ENCODE measurements at places on chromosomes 16 and 17.

DNA sequence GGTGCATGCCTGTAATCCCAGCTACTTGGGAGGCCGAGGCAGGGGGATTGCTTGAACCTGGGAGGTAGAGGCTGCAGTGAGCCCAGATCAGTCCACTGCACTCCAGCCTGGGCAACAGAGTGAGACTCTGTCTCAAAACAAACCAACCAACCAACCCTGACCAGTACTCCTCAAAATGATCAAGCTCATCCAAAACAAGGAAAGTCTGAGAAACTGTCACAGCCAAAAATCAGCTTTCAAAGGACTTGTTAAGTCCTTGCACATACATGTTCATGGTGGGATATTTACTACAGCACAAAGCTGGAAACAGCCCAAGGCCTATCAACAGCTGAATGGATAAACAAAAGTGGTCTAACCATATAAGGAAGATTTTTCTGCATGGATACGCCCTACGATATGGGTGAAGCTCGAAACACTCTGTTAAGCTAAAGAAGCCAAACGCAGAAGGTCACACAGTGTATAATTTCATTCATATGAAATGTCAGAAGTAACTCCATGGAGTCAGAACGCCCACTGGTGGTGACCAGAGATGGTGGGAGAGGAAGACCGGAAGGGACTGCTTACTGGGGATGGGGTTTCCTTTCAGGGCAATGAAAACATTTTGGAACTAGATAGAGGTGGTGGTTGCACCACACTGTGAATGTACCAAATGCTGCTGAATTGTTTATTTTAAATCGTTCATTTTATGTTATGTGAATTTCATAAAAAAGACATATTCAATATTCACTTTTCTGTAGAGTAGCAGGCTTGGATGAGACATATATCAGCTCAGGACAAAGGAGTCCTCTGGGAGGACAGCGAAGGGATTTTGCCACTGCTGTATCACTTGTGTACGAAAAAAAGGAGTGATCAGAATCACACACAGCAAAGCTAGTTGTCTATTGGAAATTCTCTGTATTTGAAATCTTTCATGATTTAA is 17.7 kb downstream of the CCL17 start:
- DNase-seq: no peak

GRCh38 chr17:28755486-28755885 is 11.7 kb downstream of the TRAF4 start:
- no peak for DNase-seq

DNA sequence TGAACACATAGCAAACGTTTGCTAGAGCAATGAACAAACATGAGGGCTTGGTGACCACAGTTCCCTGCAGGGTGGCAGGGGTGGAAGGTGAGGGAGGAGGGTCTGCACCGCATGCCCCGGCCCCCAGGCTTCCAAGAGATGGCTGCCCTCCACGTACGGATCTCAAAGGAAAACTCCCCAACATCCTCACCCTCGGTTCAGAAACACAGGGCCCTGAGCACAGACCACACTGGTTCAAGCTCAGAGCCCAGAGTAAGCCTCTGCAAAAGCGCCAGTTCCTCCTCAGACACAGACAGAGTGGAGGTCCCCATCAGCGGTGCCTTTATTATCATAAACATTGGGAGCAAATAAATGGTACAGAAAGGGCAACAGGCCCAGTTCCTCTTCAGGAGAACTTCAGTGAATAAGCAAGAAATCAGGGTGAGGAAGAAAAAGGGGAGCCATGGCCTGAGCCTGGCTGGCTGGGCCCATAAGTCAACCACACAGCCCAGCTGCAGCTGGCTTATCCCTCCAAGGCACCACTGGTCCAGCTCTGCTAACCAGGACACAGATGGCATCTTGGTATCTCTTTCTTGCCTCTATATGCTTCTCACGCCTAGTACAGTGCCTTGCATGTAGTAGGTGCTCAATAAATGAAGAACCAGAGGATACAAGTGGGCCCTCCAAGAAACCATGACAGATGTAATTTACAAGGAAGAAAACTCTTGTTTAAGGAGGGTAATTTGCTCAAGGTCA is 11.0 kb downstream of the MPO start:
- DNase-seq: peak; percentile 21

- DNase-seq: no peak
These were observed 40.3 kb upstream of the MRPS23 start for GRCh38 chr17:57889892-57890856.

- DNase-seq: no peak
These were observed 31.4 kb upstream of the RNPS1 start for GRCh38 chr16:2299121-2299914.

GRCh38 chr16:23223368-23223767 is 40.8 kb downstream of the SCNN1G start:
- no peak for DNase-seq

DNA sequence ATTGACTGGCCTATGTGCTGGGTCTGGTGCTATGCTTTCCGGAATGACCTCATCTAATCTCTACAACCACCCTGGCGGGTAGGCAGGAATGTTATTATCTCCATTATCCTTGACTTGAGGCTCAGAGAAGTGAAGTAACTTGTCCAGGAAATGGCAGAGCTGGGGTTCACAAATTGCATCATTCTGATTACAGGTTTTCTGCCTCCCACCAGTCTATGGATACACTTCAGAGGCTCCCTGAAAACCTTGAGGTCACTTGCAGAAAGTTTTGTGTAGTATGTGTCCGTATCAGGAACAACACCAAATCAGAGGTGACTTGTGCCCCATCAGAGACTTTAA is 19.1 kb downstream of the NOD2 start:
- no peak for DNase-seq

GRCh38 chr16:85105475-85105874 is 6.8 kb downstream of the CIBAR2 start:
- no peak for DNase-seq

DNA sequence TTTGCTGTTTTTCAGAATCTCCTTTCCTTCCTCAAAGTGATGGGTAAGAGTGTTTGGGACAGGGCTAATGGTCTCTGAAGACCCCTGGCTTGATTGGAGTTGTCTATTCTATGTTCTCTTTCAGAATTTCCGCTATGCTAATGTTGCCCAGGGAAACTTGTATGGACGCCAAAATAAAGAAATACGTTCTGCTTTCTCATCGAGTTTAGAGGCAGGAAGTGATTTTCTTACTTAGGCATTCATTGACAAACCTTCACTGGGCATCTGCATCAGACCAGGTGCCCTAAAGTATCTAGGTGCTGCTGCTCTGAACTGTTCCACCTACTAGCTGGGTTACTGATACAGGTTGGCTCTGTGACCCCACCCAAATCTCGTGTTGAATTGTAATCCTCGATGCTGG is 787.9 kb upstream of the EEF2KMT start:
- DNase-seq: no peak

DNA sequence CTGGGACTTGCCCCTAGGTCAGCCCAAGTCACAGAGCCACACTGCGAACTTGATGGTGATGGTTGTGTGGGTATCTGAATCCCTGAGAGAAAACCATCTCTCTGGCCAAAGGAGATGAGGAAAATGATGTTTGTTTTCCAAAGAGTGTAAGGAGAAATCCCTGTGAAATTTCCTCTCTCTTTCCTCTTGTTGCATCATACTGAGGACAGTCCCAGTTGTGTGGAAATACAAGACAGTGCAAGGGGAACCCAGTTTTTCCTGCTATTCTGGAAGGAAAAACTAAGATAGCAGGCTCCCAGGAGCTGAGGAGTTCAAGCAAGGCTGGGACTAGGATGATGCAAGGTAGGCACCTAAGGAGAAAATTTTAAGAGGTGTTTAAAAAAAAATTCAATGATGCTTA is 86.8 kb upstream of the TOM1L1 start:
- no peak for DNase-seq

DNA sequence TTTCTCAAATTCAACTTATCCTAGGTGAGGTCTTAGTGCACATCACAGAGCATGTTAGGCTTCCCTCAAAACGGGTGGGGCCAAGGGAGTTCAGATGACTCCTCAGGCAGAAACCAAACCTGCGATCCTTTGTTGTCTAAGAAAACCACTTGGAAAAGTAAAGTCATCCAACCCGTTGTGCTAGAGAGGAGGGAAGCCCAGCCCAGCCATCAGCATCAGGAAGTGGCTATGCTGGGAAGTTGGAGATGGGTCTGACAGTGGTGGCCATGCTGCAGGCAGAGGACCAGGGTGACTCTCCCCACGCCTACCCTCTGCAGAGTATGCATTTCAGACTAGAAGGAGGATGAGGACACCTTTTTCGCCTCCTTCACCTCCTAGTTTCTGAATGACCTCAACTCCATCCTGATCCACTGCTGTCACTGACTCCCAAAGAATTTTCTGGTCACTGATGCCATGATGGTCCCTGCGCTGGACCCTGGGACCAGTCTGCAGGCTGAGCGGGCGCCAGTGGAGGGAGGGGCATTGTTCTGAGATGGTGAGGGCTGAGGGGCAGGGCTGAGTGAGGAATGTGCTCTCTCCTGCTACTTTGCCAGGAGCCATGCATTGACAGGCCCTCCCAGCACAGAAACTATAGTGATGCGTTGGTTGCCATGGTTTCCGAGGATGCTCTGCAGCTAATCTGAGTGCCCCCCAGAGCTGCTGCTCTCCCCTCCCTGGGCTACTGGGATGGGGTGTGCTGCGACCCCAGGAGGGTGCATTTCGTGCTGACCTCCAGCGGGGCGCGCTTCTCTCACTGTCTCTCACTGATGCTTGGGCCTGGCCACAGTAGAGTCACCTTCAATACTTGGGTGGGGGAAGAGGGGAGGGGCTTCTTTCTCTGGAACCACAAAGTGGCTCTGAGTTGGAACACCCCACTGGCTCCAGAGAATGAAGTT is 20.4 kb downstream of the ALOX12B start:
- DNase-seq: no peak

- peak; percentile 56 for DNase-seq
These were observed 19.9 kb downstream of the TLE7 start for GRCh38 chr16:71421911-71422310.

GRCh38 chr16:73319737-73320136 is 271.8 kb upstream of the ZFHX3 start:
- no peak for DNase-seq

- no peak for DNase-seq
These were observed 723 bp downstream of the TMEM186 start for GRCh38 chr16:8796469-8797363.

GRCh38 chr17:74803388-74803930 is 27.3 kb upstream of the NAT9 start:
- DNase-seq: no peak

- no peak for DNase-seq
These were observed 31.0 kb downstream of the MMP15 start for GRCh38 chr16:58056580-58056979.

DNA sequence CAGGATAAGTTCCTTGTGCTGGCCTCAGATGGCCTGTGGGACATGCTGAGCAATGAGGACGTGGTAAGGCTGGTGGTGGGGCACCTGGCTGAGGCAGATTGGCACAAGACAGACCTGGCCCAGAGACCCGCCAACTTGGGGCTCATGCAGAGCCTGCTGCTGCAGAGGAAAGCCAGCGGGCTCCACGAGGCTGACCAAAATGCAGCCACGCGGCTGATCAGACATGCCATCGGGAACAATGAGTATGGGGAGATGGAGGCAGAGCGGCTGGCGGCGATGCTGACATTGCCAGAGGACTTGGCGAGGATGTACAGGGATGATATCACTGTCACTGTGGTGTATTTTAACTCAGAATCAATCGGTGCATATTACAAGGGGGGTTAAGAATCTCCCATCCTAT is 5.2 kb downstream of the PDP2 start:
- DNase-seq: no peak
